Left renal pelvis (tissue), 4 donors: ENCODE measurements at places on chromosomes 2 and 18. TPM values are rescaled to one million over a fixed set of nuclear protein-coding genes. Genes with fewer than 3 reads are reported as not detected.

GRCh38 chr18:39167990-39168389, 1602.4 kb upstream of the CELF4 start:
- no peak for DNase-seq

- DNase-seq: no peak
Measured at GRCh38 chr18:199214-199613, 40.9 kb downstream of the USP14 start.

TMEFF2 gene
- 8.3 TPM for polyA plus RNA-seq

GRCh38 chr2:234814374-234814773, 137.4 kb upstream of the SH3BP4 start:
- DNase-seq: no peak

STAMBP gene
- polyA plus RNA-seq: 67.7 TPM

DNA sequence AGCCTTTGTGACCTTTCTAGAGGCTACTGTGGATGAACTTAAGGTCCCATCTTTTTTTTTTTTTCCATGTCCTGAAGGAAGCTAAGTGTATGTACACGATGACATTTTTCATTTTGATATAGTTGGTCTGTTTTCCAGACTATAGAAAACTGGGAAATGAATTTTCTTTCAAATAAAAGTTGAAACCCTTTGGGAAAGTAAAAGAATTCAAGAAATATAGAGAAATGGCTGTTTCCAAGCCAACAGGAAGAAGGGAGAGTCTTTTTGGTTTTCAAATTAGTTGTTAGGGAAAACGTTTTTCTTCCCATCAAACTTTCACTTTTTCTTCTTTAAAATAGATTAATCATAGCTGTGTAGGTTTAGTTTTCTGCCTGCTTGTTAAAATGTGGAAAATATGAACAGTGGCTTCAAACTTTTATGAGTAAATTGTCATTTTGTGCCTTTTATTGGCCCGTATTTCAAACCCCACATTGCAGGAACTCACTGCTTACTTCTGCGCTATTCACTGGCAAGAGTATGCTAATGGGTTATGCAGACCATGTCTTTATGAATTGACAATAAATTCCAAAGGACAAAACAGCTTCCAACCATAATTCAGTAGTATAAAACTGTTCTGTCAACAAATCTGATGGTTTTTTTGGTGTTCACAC, 27.7 kb upstream of the LYPD1 start:
- no peak for DNase-seq

DNA sequence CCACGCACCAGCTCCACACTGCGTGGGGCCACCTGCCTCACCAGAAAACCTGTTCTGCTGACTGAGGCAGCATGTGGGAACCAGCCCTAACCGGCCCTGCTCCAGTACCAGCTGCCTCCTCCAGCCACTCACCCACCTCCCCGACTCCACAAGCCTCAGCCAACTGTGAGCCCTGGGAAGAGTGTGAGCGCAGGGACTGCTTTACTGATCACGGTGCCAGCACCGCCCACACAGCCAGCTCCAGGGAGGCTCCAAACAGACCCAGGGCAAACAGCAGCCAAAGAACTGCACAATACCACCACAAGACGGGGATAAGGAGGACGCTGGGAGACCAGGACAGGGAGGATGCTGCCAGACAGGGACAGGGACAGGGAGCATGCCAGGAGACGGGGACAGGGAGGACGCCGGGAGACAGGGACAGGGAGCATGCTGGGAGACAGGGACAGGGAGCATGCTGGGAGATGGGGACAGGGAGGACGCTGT, 28.4 kb downstream of the EIPR1 start:
- no peak for DNase-seq

CYBRD1 gene
- 68.6 TPM for polyA plus RNA-seq

DNA sequence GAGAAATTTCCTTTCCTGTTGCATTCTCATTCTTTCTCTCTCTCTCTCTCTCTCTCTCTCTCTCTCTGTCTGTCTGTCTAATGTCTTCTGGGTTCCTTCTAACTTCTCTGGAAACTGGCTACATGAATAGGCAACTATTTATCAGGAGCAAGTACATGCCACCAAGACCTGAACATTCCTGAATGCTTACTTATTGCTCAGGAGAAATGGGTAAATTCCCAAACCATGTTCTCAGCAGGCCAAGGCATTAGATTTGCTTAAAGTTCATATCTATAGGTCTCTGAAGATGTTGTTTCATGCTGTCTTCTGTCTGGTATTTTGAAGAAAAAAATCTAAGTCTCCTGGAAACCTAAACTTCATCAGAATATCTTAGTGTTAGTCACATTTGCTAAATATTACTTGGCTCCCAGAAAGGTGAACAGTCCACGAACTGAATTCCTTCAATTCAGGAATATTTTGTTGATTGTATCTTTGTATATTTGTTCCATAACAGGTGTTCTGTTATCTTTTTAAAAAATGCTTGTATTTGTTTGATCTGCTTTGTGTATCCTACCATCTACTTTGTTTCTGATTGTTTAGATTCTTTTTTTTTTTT, 77.2 kb upstream of the FIGN start:
- DNase-seq: no peak

LINC00305 gene
- polyA plus RNA-seq: 7.0 TPM

DNA sequence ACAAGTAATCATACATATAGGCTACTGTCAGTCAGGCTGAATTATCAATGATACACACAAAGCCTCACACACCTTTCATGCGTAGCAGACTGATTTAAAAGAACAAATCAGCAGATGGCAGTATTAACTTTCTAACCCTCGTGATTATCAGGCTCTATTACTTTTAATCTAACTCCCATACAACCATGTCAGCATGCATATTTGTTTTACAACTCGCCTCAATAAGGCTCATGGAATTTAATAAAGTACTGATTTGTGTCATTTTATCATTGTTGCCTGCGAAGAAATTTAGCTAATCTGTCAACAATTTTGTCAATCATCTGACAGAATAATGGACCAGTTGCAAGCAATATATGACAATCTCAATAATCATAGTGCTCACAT, 82.8 kb downstream of the SLC25A12 start:
- no peak for DNase-seq

DNA sequence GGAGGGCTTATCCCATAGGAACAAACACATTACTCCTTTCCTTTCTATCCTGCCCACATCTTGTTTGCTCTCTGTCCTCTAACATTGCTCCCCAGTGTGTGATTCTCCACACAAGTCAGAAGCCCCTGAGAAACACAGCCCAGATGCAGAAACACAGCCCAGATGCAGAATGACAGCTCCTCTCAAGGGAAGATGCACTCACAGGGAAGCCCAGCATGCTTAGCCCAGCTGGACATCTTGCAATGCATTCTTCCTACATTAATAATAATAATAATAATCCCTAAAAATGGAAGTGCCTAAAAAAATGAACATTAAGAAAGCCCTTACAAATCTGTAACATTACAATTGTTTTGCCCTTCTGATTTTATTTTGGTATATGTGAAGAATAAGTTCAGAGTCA, 172.1 kb downstream of the CBLN2 start:
- no peak for DNase-seq

DNA sequence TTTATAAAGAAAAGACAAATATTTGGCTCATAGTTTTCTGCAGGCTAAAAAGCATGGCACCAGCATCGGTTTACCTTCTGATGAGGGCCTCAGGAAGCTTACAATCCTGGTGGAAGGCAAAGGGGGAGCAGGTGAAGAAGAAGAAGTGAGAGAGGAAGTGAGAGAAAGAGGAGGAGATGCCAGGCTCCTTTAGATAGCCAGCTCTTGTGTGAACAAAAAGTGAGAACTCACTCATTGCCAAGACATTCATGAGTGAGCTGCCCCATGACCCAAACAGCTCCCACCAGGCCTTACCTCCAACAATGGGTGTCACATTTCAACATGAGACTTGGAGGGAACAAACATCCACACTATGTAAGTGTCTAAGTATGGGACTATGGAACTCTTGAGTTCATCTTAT, 14.3 kb downstream of the CCDC150 start:
- DNase-seq: no peak

DNA sequence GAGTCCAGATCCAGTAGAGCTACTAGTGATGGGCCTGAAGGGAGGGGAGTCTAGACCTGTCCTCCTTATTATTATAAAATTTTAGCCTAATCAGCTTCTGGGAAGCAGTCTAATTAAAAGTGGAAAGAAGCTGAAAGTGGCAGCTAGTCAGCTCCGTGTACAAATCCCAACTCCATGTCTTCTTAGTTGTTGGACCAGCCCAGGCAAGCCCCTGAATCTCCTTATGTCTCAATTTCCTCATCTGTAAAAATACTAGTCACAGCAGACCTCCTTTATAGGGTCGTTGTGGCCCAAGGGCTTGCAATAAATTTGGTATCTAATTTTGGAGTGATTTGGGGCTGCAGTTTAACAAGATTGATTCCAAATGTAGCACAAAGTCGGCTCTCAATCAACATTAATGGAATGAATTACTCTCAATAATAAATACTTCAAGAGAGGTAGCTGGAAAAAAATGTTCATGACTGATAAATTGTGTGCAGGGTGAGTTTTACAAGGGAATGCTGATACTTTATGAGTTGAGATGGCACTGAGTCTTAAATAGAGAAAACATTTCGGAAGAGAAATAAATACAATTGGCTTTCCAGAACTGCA, 118.3 kb upstream of the NDUFV2 start:
- no peak for DNase-seq

GRCh38 chr2:241136661-241137260, 12.5 kb downstream of the PASK start:
- DNase-seq: no peak

DNA sequence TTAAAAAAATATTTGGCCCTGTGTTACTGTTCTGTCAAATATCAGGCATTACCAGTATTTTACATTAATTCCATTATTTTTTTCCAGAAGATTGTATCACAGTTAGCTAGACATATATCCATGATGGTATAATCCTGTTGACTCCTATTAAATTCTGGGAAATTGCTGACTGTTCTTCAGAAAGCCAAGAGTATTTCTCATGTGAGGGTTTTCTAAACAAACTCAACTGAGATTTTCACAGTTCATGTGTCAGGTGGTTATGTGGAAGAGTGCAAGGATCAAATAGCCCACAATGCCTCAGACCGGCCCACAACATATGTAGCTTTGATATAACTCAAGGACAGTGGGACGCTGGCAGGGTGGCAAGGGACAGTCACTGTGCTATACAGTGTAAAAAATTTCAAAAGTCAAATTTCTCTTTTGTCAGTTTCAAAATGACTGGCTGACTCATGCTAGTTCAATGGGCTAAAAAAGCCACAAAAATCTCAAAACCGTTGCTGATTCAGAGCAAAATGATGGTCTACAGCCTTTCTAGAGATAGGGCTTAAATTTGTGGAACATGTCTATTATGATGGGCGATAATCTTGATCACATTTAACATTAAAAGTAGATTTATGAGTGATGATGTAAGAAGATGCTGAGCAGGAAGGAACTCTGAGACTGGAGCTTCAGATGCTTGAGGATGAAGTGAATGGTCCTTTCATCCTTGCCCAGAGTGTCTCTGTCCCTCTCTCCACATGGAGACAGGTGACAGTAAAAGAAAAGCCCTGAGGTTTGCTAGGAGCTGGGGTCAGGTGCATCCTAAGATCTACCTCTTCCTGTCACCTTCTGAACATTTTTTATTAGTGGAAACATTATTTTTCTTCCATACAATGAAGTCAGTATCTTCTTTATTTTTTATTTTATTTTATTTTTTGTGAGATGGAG, 175.8 kb upstream of the PIEZO2 start:
- no peak for DNase-seq

- DNase-seq: no peak
Measured at GRCh38 chr2:191846515-191847476, at the start of gene CAVIN2. Gene CAVIN2 (minus strand): TSS chr2:191847088. CDS start chr2:191846925, 163 bp downstream.

ORMDL1 gene
- 84.3 TPM for polyA plus RNA-seq

TRAPPC8 gene
- polyA plus RNA-seq: 59.1 TPM

GREB1 gene
- polyA plus RNA-seq: 4.3 TPM

CD8B2 gene
- polyA plus RNA-seq: 0.31 TPM

VIT gene
- 0.09 TPM for polyA plus RNA-seq

DNA sequence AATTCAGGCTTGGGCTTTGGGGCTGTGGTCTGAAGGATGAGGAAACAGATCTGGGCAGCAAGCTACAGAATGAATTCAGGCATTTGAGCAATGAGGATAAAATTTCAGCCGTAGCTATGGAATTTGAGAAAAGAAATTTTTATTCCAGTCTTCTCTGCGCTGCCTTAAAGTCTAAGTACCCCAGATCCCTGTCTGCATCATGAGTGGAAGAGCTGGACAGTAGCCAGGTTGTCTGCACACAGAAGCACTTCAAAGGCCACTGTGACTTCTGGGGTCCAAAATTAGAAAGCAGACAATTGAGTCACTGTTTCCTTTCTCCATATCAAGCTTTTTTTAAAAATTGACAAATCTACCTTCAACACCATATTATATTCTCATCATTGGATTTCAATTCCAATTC, 787.6 kb upstream of the GCFC2 start:
- DNase-seq: no peak

- DNase-seq: no peak
Measured at GRCh38 chr2:235535423-235536130, 41.7 kb downstream of the AGAP1 start.

GRCh38 chr2:79799729-79800128, 286.9 kb downstream of the CTNNA2 start:
- no peak for DNase-seq

PUM2 gene
- 115 TPM for polyA plus RNA-seq

GRCh38 chr18:14924226-14924625, 176.3 kb downstream of the ANKRD30B start:
- DNase-seq: no peak

GRCh38 chr2:80719607-80720006, 415.1 kb upstream of the LRRTM1 start:
- DNase-seq: no peak

PAX3 gene
- not detected for polyA plus RNA-seq

DNA sequence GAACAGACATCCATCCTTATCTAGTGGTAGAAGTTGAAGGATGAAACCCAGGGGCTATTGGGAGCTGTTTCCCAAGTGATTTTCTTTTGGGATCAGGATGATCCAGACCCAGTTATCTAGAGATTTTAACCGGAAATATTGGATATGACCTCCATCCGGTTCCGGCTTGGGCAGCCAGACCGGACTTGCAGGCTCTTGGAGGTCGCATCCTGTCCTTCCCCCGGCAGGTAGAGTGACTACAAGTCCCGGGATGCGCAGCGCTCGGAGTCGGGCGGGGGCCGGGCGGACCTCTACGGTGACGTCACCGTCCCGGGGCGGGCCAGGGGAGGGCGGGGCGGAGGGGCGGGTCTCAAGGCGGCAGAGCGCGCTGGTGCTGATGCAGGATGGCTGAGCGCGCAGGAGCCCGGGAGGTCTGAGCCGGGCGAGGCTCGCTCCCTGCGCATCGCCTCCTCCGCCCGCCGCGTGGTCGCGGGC, at the start of gene KIF5C:
KIF5C (plus strand) TSS at position 360 of the 474 bp plus-strand sequence. CDS start 391 bp downstream, outside the sequence.
- peak; percentile 67 for DNase-seq
